A549 treated with DMSO at 1 μM for 4 hours (cell line): ENCODE measurements at places on chromosomes 6 and 20. TPM values are rescaled to one million over a fixed set of nuclear protein-coding genes. Genes with fewer than 3 reads are reported as not detected.

COL20A1 gene
- total RNA-seq: 0.67 to 1.6 TPM (median 1.3 TPM) in 5 replicates

BPI gene
- not detected in 5 replicates for total RNA-seq

BPIFA2 gene
- not detected in 5 replicates for total RNA-seq

EYS gene
- total RNA-seq: 0.05 to 0.08 TPM (median 0.05 TPM) in 3 of 5 replicates, not detected in the others

HTR1E gene
- not detected in 5 replicates for total RNA-seq

KHDC1L gene
- 0.20 to 0.81 TPM (median 0.35 TPM) in 4 of 5 replicates, not detected in the other for total RNA-seq

HSPA1L gene
- total RNA-seq: 1.00 to 2.0 TPM (median 1.9 TPM) in 5 replicates

MMP24 gene
- total RNA-seq: 18.1 to 20.7 TPM (median 19.9 TPM) in 5 replicates

TRIM38 gene
- total RNA-seq: 1.8 to 2.1 TPM (median 2.0 TPM) in 5 replicates

SLC18B1 gene
- total RNA-seq: 5.0 to 6.2 TPM (median 5.7 TPM) in 5 replicates

SLC22A7 gene
- total RNA-seq: not detected in 5 replicates

CASS4 gene
- total RNA-seq: 0.05 to 0.06 TPM (median 0.06 TPM) in 3 of 5 replicates, not detected in the others

RAB23 gene
- total RNA-seq: 6.1 to 10.3 TPM (median 8.4 TPM) in 5 replicates

MAP7 gene
- 29.3 to 44.5 TPM (median 38.0 TPM) in 5 replicates for total RNA-seq

FOXQ1 gene
- 2.5 to 4.6 TPM (median 4.1 TPM) in 5 replicates for total RNA-seq

EPPIN gene
- total RNA-seq: not detected in 5 replicates

RSPO3 gene
- 116 to 130 TPM (median 127 TPM) in 5 replicates for total RNA-seq

ZNF311 gene
- 0.15 to 0.37 TPM (median 0.19 TPM) in 5 replicates for total RNA-seq

ID1 gene
- 138 to 265 TPM (median 200 TPM) in 5 replicates for total RNA-seq

SRF gene
- 15.0 to 18.1 TPM (median 17.4 TPM) in 5 replicates for total RNA-seq

HFE gene
- 11.1 to 16.0 TPM (median 13.9 TPM) in 5 replicates for total RNA-seq

PRR18 gene
- 0.07 to 0.33 TPM (median 0.07 TPM) in 5 replicates for total RNA-seq

LHFPL5 gene
- total RNA-seq: 0.11 to 0.34 TPM (median 0.16 TPM) in 4 of 5 replicates, not detected in the other

GPR63 gene
- total RNA-seq: 0.53 to 0.68 TPM (median 0.61 TPM) in 5 replicates

COL12A1 gene
- total RNA-seq: 5.0 to 7.4 TPM (median 6.6 TPM) in 5 replicates

PNLDC1 gene
- total RNA-seq: 0.12 to 0.17 TPM in 2 of 5 replicates, not detected in the others

FUT9 gene
- not detected in 5 replicates for total RNA-seq

ACSS1 gene
- 7.1 to 11.4 TPM (median 10.6 TPM) in 5 replicates for total RNA-seq

FLRT3 gene
- total RNA-seq: 1.5 to 2.5 TPM (median 1.9 TPM) in 5 replicates

SLC16A10 gene
- 0.28 to 0.54 TPM (median 0.46 TPM) in 5 replicates for total RNA-seq

PRRC2A gene
- 68.9 to 101 TPM (median 86.8 TPM) in 5 replicates for total RNA-seq

MUC21 gene
- not detected in 5 replicates for total RNA-seq

LGSN gene
- 2.7 to 4.8 TPM (median 4.1 TPM) in 5 replicates for total RNA-seq

EDN1 gene
- 41.2 to 49.6 TPM (median 45.3 TPM) in 5 replicates for total RNA-seq
